ENCODE measurements at places on chromosomes 11 and 22.

GRCh38 chr11:114566276-114566675, 6.6 kb upstream of the NXPE1 start:
- DNase-seq, result no peak

GRCh38 chr11:132910011-132910760, 622.1 kb downstream of the OPCML start:
- no peak for DNase-seq

- no peak for DNase-seq
Measured at GRCh38 chr11:129972611-129973010, 30.0 kb downstream of the PRDM10 start.

GRCh38 chr11:30445056-30445455, 122.2 kb downstream of the ARL14EP start:
- no peak for DNase-seq

GRCh38 chr11:71060391-71060791, 192.0 kb downstream of the SHANK2 start:
- no peak for DNase-seq

All from activated CD4-positive, alpha-beta T cell treated with anti-CD3 and anti-CD28 coated beads, Interleukin-2, amount 50 U/mL, for 4 hours (primary cell).